ENCODE measurements at places on chromosomes 6 and 20.

- DNase-seq, result peak; percentile 41
Observed at GRCh38 chr6:112780498-112781096, 433.5 kb downstream of the RFPL4B start.

DNA sequence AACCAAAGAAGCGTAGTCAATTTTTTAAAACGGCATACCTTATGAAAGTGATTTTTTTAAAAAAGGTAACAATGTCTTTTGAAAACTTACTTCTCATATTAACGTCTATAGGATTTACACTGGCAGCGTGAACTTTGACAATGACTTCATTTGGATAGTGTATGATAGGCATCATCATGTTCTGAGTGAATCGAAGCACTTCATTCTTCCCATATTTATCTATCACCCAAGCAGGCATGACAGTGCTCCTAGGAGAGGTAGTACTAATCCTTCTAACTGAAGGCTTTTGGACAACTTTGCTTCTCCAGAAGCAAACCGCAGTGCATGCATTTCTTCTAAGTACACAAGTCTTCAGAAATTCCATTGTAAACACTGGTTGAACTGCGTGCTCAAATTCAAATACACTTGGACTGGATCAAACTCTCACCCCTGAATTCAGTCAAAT lies 618 bp downstream of the RTN4IP1 start:
- no peak for DNase-seq

DNA sequence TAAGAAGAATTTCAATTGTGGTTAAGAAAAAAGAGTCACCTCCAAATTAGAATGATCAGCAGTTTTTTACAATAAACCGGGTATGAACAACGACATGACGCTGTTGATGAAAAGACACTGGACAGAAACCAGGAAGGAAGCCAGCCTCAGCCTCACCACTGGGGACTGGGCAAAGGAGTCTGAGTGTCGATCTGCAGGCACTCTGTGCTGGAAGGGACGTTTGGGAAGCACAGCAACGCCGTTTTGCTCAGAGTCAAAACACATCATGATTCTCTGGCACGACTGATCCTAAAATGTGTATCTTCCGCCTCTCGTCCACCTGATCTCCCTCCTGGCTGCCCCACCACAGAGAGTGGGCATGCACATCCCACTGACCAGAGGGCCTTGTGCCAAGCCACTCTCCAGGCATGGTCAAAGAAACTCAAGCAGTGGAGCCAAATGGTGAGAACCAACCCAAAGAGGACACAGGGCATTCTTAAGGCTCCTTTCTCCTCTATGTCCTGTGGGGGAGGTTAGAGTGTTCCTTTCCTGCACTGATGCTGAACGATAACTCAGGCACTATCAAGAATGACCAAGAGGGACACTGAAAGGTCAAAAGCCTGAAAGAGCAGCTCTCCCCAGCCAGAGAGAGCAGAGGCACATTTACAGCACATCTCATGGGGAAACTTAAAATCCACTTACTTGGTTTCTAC lies 68.8 kb downstream of the AGPAT4 start:
- DNase-seq, result no peak

- DNase-seq, result no peak
Observed at GRCh38 chr20:32356622-32357374, 1.3 kb upstream of the ASXL1 start.

- no peak for DNase-seq
Observed at GRCh38 chr6:26295691-26296555, 69.1 kb upstream of the BTN3A2 start.

GRCh38 chr20:6829510-6830116 lies 62.1 kb downstream of the BMP2 start:
- DNase-seq, result no peak

GRCh38 chr6:135883045-135883444 lies 31.5 kb downstream of the PDE7B start:
- no peak for DNase-seq

DNA sequence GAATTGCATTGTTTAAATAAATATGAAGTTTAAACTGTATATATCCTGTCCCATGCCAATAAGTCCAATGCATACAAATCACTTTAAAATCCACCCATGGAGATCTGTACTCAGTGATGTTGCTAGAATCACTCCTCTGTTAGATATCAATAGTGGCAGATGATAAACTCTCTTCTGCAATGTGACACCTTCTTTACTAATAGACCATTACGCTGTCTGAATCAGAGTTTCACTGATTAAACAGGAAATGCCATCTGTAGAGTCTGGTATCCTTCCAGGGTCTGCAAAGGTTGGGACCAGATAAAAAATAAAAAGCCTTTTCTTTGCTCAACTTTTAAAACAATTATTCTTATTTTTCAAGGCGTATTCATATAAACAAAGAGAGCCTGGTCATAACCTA lies 134.5 kb downstream of the EDN3 start:
- no peak for DNase-seq

DNA sequence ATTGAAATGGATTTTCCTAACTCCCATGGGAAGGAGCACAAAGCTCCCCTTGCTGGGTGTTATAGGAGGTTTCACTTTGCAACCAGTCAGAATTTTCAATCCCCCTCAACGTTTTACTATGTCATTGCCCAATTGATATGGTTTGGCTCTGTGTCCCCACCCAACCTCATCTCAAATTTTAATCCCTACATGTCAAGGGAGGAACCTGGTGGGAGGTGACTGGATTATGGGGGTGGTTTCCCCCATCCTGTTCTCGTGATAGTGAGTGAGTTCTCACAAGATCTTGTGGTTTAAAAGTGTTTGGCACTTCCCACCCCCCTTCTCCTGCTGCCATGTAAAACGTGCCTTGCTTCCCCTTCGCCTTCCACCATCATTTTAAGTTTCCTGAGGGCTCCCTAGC lies 62.9 kb downstream of the ZMYND8 start:
- no peak for DNase-seq

DNA sequence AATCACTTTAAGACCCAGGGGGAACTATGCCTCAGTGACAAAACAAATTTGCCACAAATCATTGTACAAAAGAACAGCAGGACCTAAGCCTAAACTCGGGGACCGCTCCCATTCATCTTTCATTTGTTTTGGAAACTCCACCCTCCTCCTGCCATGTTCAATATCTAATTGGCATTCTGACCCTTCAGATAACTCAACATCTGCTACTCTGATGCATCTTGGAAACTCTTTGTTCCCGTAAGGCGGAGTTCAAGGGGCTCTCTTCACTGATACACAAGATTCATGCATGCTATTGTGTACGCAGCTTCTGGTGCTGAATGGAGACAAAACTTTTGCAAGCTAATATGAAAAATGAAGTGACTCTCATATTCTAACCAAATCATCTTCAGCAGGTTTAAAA lies 187.6 kb downstream of the ZFP64 start:
- DNase-seq, result no peak

DNA sequence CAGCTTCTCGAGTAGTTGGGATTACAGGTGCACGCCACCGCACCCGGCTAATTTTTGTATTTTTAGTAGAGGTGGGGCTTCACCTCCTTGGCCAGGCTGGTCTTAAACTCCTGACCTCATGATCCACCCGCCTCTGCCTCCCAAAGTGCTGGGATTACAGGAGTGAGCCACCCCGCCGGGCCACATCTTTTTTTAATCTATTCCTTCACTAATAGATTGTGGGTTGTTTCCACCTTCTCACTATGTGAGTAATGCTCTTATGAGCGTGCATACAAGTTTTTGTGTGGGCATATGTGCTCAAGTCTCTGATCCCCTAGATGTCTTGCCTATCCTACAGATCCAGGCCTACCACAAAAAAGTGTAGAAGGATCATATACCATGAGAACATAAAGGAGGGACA lies 30.7 kb downstream of the CARMIL1 start:
- no peak for DNase-seq

DNA sequence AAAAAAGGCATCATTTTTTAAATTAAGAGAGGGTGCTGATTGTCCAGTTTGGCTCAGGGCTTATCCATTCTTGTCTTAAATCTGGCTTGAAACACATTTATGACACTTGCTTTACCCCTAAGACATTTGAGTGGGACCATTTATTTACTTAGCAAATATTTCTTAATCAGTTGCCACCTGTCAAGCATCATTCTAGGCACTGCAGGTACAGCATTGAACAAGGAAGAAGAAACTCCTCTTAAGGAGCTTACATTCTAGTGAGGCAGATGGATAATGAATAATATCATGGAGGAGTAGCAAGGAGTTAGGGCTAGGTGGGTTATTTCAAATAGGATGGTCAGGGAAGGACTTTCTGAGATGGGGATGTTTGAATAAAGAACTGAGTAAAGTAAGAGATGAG lies 189.8 kb downstream of the UTRN start:
- DNase-seq, result no peak

DNA sequence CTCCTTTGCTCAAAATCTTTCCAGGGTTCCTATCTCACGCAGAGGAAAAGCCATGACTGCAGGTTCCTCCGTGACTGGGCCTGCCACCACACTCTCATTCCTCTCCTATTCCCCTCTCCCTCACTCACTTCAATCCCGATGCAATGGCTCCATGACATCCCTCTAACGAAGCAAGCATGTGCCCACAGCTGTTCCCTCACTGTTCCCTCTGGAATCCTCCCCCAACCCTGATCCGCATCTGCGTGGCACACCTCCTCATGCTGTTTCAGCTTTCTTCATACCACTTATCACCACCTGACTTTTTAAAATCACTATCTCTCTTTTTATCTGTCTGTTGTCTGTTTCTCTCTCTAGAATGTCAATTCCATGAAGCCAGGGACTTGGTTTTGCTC lies 25.5 kb downstream of the ANGPT4 start:
- no peak for DNase-seq

- no peak for DNase-seq
Observed at GRCh38 chr6:6393069-6393529, 72.6 kb upstream of the F13A1 start.

- no peak for DNase-seq
Observed at GRCh38 chr6:63530182-63530581, 42.1 kb upstream of the LOC128125822 start.

DNA sequence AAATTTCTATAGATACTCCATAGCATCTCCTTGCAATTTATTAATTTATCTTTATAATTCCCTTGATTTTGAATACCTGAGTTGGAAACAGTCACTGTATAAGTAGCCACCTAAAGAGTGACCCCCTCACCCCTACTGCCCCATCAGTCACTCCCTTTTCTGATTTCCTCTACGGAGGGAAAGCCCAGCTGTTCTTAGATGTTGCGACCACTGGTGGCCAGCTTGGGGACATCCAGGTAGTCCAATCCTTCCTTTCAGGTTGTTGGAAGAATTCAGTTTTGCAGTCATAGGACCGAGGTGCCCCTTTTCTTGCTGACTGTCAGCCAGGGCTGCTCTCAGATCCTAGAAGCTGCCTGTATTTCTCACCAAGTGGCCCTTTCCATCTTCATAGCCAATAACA lies 87.8 kb downstream of the BMP6 start:
- no peak for DNase-seq

DNA sequence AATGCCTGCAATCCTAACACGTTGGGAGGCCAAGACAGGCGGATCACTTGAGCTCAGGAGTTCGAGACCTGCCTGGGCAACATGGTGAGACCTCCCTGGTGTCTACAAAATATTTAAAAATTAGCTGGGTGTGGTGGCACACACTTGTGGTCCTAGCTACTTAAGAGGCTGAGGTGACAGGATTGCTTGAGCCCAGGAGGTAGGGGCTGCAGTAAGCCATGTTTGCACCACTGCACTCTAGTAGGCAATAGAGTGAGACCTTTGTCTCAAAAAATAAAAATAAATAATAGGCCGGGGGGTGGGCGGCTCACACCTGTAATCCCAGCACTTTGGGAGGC lies 18.3 kb upstream of the RIPOR3 start:
- DNase-seq, result no peak

- DNase-seq, result no peak
Observed at GRCh38 chr6:149904661-149905370, 6.9 kb upstream of the RAET1E start.

DNA sequence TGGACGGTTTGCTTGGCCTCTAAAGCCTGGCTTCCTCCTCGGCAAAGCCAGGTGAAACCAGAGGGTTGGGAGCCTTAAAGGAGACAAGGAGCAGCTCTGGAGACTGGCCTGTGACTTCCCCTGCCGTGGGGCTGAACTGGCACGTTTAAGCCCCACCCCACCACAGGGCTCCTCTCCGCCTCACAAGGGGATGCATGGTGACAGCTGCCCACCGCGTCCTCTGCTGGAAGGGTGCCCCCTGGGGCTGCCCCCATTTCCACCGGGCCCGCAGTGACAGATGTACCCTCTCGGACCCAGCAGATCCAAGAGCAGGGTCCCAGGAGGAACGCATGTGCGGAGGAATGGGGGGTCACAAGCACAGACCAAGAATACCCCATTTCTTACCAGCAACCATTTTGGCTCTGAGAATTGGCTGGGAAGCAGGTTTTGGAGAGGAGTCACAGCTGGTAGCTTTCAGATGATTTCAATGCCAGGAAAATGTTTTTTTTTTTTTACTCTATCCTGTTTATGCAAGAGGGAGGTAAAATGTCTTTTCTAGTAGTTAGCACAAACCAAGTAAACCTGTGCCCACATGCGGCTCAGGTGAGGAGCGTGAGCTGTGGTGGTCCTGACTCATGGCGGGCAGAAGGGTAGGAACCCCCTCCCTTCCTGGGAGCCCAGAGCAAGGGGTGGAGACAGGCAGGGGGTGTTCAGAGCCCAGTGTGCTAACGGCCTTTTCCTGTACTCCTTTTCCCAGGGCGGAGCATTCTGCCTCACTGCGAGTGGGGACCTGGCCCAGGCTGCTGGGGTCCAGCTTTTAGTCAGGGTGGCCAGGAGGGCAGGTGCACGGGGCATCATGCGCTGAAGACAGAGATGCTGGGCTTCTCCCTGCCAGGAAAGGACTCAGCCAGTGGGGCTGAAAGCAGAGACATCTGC lies 33.0 kb downstream of the FRMD1 start:
- DNase-seq, result no peak

DNA sequence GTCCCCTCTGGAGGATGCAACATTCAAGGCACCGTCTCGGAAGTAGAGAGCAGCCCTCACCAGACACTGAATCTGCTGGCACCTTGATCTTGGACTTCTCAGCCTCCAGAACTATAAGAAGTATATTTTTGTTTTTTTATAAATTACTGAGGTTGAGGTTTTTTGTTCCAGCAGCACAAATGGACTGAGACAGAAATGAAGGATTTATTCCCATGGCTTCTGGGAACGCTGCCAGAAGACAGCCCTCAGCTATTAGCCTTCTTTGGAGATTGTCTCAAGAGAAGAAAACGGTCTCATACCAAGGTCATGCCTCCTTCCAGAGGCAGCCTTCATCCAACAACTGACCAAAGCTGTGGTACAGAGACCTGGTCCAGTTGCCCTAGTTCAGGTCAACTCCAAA lies 85.4 kb downstream of the CHMP4B start:
- DNase-seq, result no peak

Measured in activated CD8-positive, alpha-beta memory T cell treated with anti-CD3 and anti-CD28 coated beads, Interleukin-2, amount 10 ng/mL, durations not matched to agents 7 days and 5 days (primary cell).